ENCODE measurements at places on chromosomes 13 and 19.

DNA sequence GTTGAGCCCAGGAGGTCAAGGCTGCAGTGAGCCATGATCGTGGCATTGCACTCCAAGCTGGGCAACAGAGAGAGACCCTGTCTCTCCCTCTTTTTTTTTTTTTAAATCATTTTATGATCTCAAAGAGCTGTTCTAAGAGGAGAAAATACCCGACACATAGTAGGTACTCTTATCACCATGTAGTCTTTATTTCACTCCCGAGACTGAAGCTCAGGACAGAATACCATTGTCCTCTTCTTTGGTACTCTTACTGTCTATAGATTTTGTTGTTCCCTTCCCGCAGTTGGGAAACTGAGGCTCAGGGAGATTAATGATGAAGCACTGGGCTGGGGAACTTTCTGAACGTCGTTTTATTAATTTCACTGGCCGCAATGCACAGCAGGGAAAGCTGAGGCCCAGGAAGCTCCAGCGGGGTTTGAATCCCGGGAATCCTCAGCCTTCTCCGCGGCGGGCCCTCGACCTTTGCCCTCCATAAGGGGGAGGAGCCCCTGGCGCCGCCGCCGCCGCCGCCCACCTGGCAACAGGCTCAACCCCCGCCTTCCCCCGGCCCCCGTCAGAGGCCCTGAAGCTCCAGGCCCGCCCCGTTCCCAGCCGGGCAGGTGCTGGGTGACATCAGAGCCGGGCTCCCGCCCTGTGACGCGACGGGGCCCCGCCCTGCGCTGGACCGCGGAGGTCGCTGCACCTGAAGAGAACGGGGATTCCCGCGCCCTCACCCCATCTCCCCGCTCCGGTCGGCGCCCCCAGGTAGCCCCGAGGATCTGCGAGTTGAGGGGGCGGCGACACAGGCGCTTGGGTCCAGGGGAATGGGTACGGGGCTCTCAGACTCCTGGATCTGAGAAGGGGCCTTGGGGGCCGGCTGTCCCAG is 1.6 kb downstream of the MYH14 start:
- H3K27ac ChIP-seq = peak overlapping the region; percentile 73
- DNase-seq = no peak
- no peaks in the 10 kb centered on the region for H3K36me3 ChIP-seq
- H3K4me3 ChIP-seq = no peak overlapping the region
- H3K27me3 ChIP-seq = no peaks in the 10 kb centered on the region

- no peak overlapping the region for H3K27ac ChIP-seq
- no peaks in the 10 kb centered on the region for H3K36me3 ChIP-seq
- no peaks in the 10 kb centered on the region for H3K27me3 ChIP-seq
- no peak for DNase-seq
- peaks cover 11% of the 10 kb centered on the region for H3K4me1 ChIP-seq
Measured at GRCh38 chr13:43126420-43126819, 103.0 kb downstream of the DNAJC15 start.

DNA sequence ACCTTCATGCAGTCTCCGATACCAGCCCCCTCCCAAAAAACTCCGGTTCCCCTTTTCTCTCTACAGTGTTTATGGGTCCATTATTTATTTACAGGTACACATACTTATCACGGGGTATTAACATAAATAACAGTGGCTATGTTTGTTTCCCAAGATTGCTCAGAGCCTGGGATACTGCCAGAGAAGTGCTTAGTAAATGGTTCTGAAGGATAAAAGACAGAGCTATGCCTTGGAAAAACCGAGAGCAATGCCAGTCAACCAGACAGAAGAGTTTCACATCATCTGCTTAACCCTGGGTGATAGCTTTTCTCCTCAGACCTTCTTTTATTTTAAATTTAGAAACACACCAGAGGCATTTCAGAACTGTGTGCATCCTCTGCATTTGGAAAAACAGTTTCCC is 61.3 kb downstream of the NUFIP1 start:
- H3K4me3 ChIP-seq = no peak overlapping the region
- no peaks in the 10 kb centered on the region for H3K36me3 ChIP-seq
- H3K27ac ChIP-seq = no peak overlapping the region
- H3K4me1 ChIP-seq = peaks cover 16% of the 10 kb centered on the region
- no peak for DNase-seq
- H3K27me3 ChIP-seq = no peaks in the 10 kb centered on the region

DNA sequence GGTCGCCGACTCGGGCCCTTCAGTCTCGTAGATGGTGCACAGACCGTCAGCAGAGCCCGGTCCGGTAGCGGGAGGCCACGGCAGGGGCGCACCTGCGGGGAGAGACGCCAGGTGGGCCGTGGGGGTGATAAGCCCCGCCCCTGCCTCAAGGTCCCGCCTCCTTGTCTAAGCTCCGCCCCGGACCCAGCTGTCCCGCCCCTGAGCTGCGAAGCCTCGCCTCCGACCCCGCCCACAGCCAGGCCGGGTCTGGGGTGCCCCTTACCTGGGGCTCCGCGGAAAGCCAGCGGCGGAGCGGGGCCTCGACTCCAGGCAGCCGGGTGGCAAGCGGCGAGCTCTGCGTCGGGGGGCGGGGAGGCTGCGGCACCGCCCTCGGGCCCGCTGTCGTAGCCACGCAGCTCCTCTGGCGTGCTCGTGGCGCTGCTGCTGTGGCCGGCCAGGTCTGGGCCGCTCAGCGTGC is 4.7 kb downstream of the PRR36 start:
- H3K27ac ChIP-seq = peak overlapping the region; percentile 6
- DNase-seq = no peak
- no peaks in the 10 kb centered on the region for H3K36me3 ChIP-seq
- peaks cover 57% of the 10 kb centered on the region for H3K4me1 ChIP-seq
- peak overlapping the region; percentile 44 for H3K4me3 ChIP-seq

GRCh38 chr19:22256856-22257255 is 29.4 kb upstream of the ZNF729 start:
- no peaks in the 10 kb centered on the region for H3K36me3 ChIP-seq
- no peaks in the 10 kb centered on the region for H3K27me3 ChIP-seq
- H3K27ac ChIP-seq = no peak overlapping the region
- no peak overlapping the region for H3K4me3 ChIP-seq
- no peak for DNase-seq
- H3K4me1 ChIP-seq = no peaks in the 10 kb centered on the region

- H3K4me1 ChIP-seq = peaks cover 6% of the 10 kb centered on the region
- H3K27ac ChIP-seq = no peak overlapping the region
- no peaks in the 10 kb centered on the region for H3K27me3 ChIP-seq
Measured at GRCh38 chr19:38596057-38596981, 21.4 kb downstream of the MAP4K1 start.

GRCh38 chr19:45828945-45829344 is 13.8 kb upstream of the RSPH6A start:
- H3K4me1 ChIP-seq = no peaks in the 10 kb centered on the region
- H3K27me3 ChIP-seq = no peaks in the 10 kb centered on the region
- peak; percentile 76 for DNase-seq
- no peak overlapping the region for H3K27ac ChIP-seq
- H3K36me3 ChIP-seq = peaks cover 84% of the 10 kb centered on the region

DNA sequence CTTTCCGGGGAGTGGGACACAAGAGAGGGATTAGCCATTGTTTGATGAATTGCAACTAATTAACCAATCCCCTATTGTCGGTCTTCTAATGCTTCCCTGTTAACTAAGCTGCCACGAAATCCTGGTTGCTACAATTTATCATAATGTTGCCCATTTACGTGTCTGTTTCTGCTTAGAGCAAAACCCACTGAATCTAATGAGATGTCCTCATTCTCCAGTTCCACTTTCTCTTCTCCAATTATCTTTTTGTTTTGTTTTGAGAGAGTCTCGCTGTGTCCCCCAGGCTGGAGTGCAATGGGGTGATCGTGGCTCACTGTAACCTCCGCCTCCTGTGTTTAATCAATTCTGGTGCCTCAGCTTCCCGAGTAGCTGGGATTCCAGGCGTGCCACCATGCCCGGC is 5.2 kb upstream of the DPP9 start:
- DNase-seq = no peak

DNA sequence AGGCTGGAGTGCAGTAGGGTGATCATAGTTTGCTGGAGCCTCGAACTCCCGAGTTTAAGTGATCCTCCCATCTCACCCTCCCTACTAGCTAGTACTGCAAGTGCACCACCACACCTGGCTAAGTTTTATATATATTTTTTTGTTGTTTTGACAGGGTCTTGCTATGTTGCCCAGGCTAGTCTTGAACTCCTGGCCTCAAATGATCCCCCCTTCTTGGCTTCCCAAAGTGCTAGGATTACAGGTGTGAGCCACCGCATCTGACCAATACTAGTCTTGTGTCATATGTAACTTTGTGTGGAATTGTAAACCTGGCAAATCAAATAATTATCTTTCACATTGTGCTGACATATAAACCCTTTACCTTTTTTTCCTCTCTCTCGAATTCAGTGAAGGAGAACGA is 10.2 kb downstream of the HNRNPM start:
- H3K4me1 ChIP-seq = peaks cover 93% of the 10 kb centered on the region
- no peaks in the 10 kb centered on the region for H3K27me3 ChIP-seq
- H3K36me3 ChIP-seq = no peaks in the 10 kb centered on the region
- DNase-seq = no peak
- no peak overlapping the region for H3K27ac ChIP-seq

DNA sequence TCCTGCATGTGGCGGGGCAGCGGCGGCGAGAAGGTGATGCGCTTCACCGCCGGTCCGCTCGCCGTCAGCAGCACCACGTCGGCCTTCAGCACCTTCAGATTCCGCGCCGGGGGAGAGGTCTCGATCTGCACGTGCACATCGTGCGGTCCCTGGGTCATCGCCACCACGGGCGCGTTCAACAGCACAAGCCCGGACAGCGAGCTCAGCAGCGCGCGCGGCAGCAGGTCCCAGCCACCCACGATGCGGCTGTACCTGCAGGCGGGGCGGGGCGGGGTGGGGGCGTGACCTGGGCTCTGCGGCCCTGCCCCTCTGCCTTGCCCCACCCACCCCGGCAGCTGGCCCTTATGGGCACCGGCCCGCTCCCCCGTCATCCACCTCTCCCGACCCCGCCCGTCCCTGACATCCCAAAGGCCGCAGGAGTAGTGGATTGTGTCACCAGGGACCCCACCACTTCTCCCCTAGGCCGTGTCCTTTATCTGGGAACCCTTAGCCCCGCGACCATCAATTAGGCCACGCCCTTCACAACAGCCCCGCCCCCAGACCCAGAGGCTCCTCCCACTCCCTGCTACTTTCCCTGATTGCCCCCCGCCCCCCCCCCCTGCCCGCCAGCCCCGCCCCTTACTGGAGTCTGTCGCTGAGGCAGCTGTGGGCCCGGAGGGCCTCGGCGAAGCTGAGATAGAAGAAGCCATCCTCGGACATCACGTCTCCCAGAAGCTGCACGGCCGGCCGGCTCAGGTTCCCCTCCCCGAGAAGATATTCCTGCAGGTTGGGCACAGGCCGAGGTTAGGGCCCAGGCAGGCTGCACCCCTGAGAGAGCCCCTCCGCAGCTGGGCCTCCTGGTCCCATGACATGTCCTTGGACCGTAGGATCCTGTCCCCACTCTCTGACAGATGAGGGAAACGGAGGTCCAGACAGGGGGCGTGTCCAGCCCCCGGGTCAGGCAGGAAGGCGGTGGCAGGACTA is 6.1 kb downstream of the IL4I1 start:
- no peaks in the 10 kb centered on the region for H3K36me3 ChIP-seq
- H3K27me3 ChIP-seq = no peaks in the 10 kb centered on the region
- no peak for DNase-seq
- H3K4me1 ChIP-seq = peaks cover 11% of the 10 kb centered on the region
- H3K4me3 ChIP-seq = peak overlapping the region; percentile 26

GRCh38 chr13:33367171-33367895 is 81.8 kb upstream of the STARD13 start:
- H3K36me3 ChIP-seq = no peaks in the 10 kb centered on the region
- H3K27ac ChIP-seq = no peak overlapping the region
- no peaks in the 10 kb centered on the region for H3K4me1 ChIP-seq
- DNase-seq = no peak
- H3K4me3 ChIP-seq = no peak overlapping the region

DNA sequence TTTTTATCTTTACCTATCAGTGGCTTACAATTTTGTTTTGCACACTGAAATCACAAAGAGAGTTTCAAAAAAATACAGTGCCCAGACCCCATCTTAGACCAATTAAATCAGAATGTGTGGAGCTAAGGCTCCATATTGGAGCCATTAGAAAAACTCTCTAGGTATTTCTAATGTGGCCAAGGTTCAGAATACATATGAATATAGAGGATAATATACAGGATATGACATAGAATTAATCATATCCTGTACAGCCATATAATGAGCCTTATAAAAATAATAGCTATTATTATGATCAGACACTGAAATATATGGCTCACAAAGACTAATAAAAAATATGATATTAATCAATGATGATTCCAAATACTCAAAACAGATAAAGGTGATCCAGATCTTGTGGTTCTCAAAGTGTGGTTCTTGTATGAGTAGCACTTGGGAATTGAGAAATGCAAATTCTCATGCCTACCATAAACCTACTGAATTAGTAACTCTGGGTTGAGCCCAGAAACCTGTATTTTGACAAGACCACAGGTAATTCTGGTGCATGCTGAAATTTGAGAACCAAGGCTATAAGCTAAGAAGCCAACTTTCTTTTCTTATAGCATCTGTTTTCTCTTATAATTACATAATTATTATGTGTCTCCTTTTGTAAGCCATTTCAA is 408.0 kb downstream of the DIAPH3 start:
- H3K36me3 ChIP-seq = no peaks in the 10 kb centered on the region
- no peak for DNase-seq
- no peak overlapping the region for H3K27ac ChIP-seq
- H3K27me3 ChIP-seq = no peaks in the 10 kb centered on the region
- no peaks in the 10 kb centered on the region for H3K4me1 ChIP-seq

DNA sequence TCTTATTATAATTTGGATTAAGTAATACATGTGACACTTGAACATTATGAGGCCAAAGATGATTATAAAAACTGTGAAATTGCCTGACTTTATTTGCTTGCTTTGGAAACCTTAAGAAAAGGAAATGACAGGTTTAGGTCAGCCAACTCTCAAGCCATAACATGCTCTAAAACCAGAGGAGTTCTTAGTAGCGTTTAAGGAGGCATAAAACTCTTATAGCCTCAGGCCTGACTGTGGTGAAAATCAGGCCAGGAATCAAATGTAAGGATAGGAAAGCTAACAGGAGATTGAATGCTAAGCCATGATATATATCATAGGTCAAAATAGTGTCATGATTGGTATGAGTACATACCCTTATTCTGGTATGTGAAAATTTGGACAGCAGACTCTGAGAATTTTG is 1142.4 kb upstream of the MIR17HG start:
- no peaks in the 10 kb centered on the region for H3K27me3 ChIP-seq
- no peaks in the 10 kb centered on the region for H3K36me3 ChIP-seq
- H3K27ac ChIP-seq = no peak overlapping the region
- no peak overlapping the region for H3K4me3 ChIP-seq
- no peaks in the 10 kb centered on the region for H3K4me1 ChIP-seq

DNA sequence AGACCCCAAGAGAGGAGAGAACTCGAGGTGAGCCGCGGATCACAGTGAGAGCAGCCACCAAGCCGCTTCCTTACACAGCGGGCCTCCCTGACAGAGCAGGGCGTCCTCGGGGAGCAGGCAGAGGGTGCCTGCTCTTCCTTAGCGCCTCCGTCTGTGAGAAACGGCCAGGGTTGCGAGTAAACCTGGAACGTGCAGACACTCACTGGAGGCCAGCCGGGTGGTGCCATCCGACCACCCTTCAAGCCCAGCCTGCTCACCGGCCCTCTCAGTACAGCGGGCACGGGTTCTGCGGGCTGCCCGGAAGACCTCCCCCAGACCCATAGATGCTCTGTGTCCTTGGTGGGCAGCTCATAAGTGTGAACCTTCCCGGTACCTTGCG is 9.6 kb downstream of the DOT1L start:
- H3K4me1 ChIP-seq = peaks cover 43% of the 10 kb centered on the region
- no peak overlapping the region for H3K27ac ChIP-seq
- no peak for DNase-seq
- H3K27me3 ChIP-seq = no peaks in the 10 kb centered on the region
- H3K4me3 ChIP-seq = no peak overlapping the region
